ENCODE measurements at places on chromosomes 3 and 15. TPM values are rescaled to one million over a fixed set of nuclear protein-coding genes. Genes with fewer than 3 reads are reported as not detected.

Gene ZNF80
- 0.39 TPM for total RNA-seq

Gene LMAN1L
- total RNA-seq = 3.8 TPM

Gene ZNF502
- 0.56 TPM for total RNA-seq

Gene STRIT1
- total RNA-seq = not detected

Gene THRB
- not detected for total RNA-seq

Gene MNS1
- total RNA-seq = not detected

Gene DCLK3
- total RNA-seq = not detected

Gene LRRC31
- total RNA-seq = not detected

Gene OR5K2
- not detected for total RNA-seq

Gene TNNC1
- total RNA-seq = 0.74 TPM

Gene SUCNR1
- total RNA-seq = not detected

Gene DLEC1
- total RNA-seq = 1.0 TPM

Gene FMN1
- 0.05 TPM for total RNA-seq

Gene ETV5
- total RNA-seq = 0.88 TPM

Data from T-helper 1 cell treated with Interleukin-12 subunit alpha and Interleukin-12 subunit beta and Interleukin-4 antibody, amounts not matched to agents 30 ng/mL and 1 ng/mL, for 36 hours (primary cell).